Lung (tissue), 17 donors: ENCODE measurements at places on chromosomes 1 and 21. TPM values are rescaled to one million over a fixed set of nuclear protein-coding genes. Genes with fewer than 3 reads are reported as not detected.

Gene RIIAD1
- 8.6 TPM for polyA plus RNA-seq

Gene SLFNL1
- polyA plus RNA-seq = 3.7 TPM

Gene NEK2
- 0.69 TPM for polyA plus RNA-seq

Gene AMY1C
- polyA plus RNA-seq = 71.2 TPM

Gene CLDN14
- 0.08 TPM for polyA plus RNA-seq

Gene VCAM1
- polyA plus RNA-seq = 7.9 TPM

Gene PRR9
- polyA plus RNA-seq = 0.22 TPM

DNA sequence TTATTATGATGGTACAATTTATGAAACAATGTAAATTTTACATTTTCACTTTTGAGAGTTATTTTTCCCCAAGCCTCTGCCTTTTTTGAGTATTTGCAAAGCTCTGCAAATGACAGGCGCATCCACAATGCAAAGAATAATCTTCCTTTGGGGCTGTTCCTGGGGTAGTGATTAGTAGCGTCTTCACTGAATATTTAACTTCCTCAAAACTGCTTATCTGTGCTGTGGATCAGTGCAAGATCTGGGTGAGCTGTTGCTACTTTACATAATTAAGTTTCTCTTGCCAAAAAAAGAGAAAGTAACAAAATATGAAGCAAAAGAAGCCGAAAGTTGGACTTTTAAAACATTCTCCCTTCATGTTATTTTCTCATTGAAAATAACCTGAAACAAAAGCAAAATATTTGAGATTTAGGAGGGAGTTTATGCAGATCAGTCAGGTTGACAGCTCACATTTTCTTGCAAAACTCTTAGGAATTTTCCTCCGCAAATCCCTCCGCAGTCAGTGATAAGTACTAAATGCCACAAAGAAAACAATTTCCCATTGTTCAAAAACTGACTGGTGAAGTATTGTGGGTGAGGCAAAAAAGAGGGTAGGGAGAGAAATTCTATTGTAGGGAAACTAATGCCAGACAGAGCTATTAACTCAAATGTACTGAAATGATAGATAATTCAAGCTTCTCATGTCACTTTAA, 276.4 kb upstream of the B3GALT2 start:
- H3K27ac ChIP-seq = no peak overlapping the region
- DNase-seq = peak; percentile 51
- no peaks in the 10 kb centered on the region for H3K27me3 ChIP-seq
- no peak overlapping the region for H3K4me3 ChIP-seq
- H3K36me3 ChIP-seq = no peaks in the 10 kb centered on the region

- no peak overlapping the region for H3K27ac ChIP-seq
- no peak overlapping the region for H3K4me3 ChIP-seq
- no peaks in the 10 kb centered on the region for H3K36me3 ChIP-seq
- H3K27me3 ChIP-seq = no peaks in the 10 kb centered on the region
- H3K4me1 ChIP-seq = peaks cover 4% of the 10 kb centered on the region
- DNase-seq = peak; percentile 37
Observed at GRCh38 chr1:118223426-118223825, 38.4 kb upstream of the SPAG17 start.

GRCh38 chr1:11772458-11772857, 10.5 kb downstream of the C1orf167 start:
- no peak overlapping the region for H3K27ac ChIP-seq
- H3K4me1 ChIP-seq = no peaks in the 10 kb centered on the region
- H3K4me3 ChIP-seq = no peak overlapping the region
- no peak for DNase-seq

GRCh38 chr1:33866281-33866680, 2.4 kb downstream of the HMGB4 start:
- H3K27ac ChIP-seq = no peak overlapping the region
- peak; percentile 81 for DNase-seq
- H3K27me3 ChIP-seq = peaks cover 5% of the 10 kb centered on the region
- H3K4me1 ChIP-seq = no peaks in the 10 kb centered on the region
- H3K4me3 ChIP-seq = no peak overlapping the region

DNA sequence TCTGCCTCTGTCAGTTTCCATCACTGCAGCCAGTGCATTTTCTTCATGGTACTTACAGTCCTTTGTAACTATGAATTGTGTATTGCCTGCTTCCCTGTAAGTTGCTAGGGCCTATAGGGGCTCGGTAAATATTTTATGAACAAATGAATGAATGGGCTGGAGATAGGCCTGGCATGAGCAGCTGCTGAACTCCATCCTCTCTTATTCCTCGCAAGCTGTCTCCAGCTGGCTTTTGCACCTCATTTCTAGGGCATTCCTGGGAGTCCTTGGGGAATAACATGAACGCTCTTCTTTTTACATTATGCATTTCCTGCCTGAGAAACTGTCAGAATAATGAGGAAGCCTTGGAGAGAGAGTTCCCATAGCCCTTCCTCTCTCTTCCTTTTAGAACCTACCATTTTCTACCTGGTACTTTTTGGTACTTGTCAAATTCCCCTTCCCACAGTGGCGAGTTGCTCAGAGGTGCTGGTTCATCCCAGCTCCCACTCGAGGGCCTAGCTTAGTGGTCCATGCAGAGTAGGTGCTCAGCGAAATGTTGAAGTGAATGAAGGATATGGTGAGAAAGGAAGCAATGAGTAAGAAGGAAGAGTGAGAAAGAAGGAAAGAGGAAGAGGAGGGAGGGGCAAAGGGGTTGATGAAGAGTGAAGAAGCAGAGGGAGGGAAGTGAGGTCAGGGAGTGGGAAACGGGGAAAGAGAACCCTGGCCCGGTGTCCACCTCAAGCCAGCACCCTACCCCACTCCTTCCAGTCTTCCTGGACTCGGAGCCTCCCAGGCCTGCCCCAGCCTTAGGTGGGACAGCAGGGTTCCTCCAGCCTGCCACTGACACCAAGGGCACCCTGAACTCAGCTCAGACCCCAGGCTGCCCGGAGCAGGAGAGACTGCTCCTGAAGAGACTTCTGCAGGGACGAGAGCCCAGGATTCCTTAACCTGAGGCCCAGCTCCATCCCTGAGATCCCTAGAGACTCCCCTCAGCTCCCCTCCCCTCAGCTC, 29.6 kb downstream of the KCNC4 start:
- H3K4me1 ChIP-seq = peaks cover 10% of the 10 kb centered on the region
- H3K36me3 ChIP-seq = no peaks in the 10 kb centered on the region
- H3K4me3 ChIP-seq = no peak overlapping the region
- H3K27ac ChIP-seq = no peak overlapping the region
- H3K27me3 ChIP-seq = peaks cover 5% of the 10 kb centered on the region

DNA sequence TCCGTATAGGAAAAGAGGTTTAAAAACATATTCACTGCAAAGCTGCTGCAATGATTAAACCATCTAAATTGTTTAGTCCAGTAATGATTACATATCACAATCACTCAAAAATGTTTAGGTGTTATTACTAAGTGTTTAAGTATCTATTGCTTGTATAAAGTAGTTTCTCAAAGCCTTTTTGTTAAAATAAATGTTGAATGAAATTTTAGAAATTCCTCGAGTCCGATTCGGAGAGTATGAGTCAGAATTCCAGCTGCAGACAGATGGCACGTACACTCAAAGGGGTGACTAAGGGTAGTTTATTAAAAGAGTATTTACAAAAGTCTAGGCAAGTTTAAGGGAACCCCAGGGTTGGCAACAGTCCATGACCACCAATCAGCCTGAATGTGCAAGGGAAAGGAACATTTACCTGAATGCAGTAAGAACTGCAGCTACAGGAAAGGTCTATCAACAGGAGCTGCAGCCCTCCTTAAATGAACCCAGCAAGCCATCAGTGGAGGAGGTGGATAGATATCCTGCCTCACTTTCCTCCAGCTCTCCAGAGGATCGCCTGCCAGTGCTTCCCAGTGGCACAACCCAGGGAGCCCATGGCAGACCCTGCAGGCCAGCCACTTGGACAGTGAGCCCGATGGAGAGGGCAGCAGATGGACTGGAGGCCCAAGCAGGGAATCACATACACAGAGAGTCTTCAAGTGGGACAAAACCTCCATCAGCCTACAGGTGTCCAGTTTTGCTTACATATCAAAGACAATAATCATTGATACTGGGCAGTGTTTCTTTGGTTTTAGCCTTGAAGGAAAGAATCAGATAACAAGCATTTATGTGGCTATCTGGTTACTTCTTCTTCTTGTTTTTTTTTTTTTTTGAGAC, 92.1 kb upstream of the SLC44A3 start:
- peak overlapping the region; percentile 0 for H3K27ac ChIP-seq
- H3K4me1 ChIP-seq = peaks cover 8% of the 10 kb centered on the region
- peak; percentile 82 for DNase-seq
- no peaks in the 10 kb centered on the region for H3K27me3 ChIP-seq
- no peak overlapping the region for H3K4me3 ChIP-seq

GRCh38 chr1:178531887-178532286, 19.0 kb downstream of the TEX35 start:
- H3K36me3 ChIP-seq = no peaks in the 10 kb centered on the region
- no peak for DNase-seq
- no peak overlapping the region for H3K4me3 ChIP-seq
- H3K27ac ChIP-seq = no peak overlapping the region
- no peaks in the 10 kb centered on the region for H3K4me1 ChIP-seq

DNA sequence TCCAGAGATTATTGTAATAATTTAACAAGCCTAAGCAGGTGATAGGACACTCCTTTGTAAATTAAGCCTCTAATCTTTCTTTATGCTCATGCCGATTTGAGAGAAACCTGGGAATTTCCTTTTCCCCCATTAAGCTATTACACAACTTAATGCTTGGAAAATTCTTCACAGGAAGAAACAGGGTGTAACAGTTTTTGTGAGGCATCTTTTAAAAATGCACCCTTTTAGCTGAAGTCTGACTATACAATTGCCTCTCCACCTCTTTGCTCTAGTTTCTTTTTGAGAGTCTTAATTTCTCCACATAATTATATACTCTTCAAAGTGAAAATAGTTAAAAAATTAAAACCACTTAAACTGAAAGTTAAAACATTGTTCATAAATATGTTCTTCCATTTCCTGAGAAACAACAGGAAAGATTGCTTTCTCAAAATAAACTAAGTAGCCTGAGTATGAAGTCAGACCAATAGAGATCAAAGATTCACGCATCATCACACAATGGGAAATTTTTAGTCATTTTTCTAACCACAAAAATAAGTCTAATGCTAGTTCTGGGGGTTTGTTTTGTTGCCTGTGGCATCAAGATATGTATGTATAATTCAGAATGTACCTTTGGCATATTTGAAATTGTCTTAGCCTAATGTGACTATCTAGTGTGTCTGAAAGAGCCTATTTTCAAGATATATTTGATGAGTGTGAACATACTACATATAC, 34.7 kb downstream of the LRRC8D start:
- no peaks in the 10 kb centered on the region for H3K27me3 ChIP-seq
- H3K27ac ChIP-seq = no peak overlapping the region
- DNase-seq = no peak
- H3K4me3 ChIP-seq = no peak overlapping the region
- H3K36me3 ChIP-seq = no peaks in the 10 kb centered on the region

DNA sequence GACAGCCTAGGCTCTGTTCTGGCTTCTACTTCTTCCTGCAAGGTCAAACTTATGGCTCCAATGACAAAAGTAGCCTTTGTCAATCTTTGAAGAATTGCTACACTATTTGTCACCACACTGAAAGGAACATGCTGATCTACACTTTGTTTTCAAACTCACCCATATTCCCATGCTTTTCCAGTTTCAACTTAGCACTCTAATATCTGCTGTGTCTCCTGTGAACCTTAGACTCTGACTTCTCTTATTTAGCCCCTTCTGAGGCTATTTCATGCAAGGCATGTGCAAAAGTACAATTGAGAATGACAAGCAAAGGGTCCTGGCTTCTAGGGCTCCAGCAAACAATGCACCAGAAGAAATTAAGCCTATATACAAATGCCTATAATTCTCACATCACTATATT, 374.9 kb downstream of the VAV3 start:
- no peak overlapping the region for H3K27ac ChIP-seq
- H3K36me3 ChIP-seq = no peaks in the 10 kb centered on the region
- no peak overlapping the region for H3K4me3 ChIP-seq
- peaks cover 5% of the 10 kb centered on the region for H3K4me1 ChIP-seq

- no peaks in the 10 kb centered on the region for H3K36me3 ChIP-seq
- no peak overlapping the region for H3K27ac ChIP-seq
- no peaks in the 10 kb centered on the region for H3K4me1 ChIP-seq
- DNase-seq = no peak
- H3K4me3 ChIP-seq = no peak overlapping the region
- no peaks in the 10 kb centered on the region for H3K27me3 ChIP-seq
Observed at GRCh38 chr1:242827538-242827937, 303.0 kb upstream of the PLD5 start.

DNA sequence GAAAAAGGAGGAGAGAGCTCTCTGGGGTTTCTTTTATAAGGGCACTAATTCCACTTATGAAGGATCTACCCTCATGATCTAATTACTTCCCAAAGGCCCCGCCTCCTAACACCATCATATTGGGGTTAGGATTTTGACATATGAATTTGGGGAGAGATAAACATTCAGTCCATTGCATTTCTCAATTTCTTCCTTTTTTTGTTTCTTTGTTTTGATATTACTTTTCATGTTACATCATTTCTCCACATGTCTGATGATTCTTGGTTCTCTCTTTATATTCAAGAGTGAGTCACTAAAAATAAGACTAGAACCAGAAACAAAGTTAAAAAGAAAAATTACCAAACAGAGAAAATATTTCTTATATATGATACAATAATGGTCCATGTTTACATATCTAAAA, 63.2 kb upstream of the DUSP10 start:
- H3K4me1 ChIP-seq = peaks cover 9% of the 10 kb centered on the region
- H3K4me3 ChIP-seq = no peak overlapping the region
- H3K36me3 ChIP-seq = no peaks in the 10 kb centered on the region
- no peak for DNase-seq
- no peaks in the 10 kb centered on the region for H3K27me3 ChIP-seq

DNA sequence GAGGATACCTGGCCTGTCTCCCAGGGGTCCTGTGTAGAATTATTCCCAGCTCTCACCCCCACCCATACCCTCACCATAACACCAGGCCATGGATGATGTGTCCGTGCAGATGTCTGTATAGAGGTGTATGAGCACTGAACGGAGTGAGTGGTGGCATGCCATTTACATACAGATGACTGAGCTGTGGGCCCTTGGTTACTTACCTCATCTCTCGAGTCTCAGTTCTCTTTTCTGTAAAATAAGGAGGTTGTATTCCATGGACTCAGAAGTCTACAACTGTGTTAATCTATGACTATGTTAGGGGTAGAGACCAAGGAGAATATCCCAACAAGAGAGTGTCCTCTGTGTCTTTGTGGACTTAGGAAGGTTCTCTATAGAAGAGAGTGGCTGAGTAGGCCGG, 65.6 kb upstream of the CD1D start:
- no peaks in the 10 kb centered on the region for H3K36me3 ChIP-seq
- H3K27me3 ChIP-seq = peaks cover 10% of the 10 kb centered on the region
- no peak overlapping the region for H3K27ac ChIP-seq
- no peak for DNase-seq
- peaks cover 2% of the 10 kb centered on the region for H3K4me1 ChIP-seq

GRCh38 chr1:118360817-118361216, 175.8 kb upstream of the SPAG17 start:
- no peak overlapping the region for H3K27ac ChIP-seq
- H3K27me3 ChIP-seq = no peaks in the 10 kb centered on the region
- H3K4me1 ChIP-seq = no peaks in the 10 kb centered on the region
- no peaks in the 10 kb centered on the region for H3K36me3 ChIP-seq
- DNase-seq = no peak
- H3K4me3 ChIP-seq = no peak overlapping the region

- H3K4me3 ChIP-seq = no peak within 1 kb of the TSS
- H3K27me3 ChIP-seq = no peaks in the 10 kb centered on the region
- peak; percentile 83 for DNase-seq
- H3K36me3 ChIP-seq = no peaks in the 10 kb centered on the region
- peaks cover 4% of the 10 kb centered on the region for H3K4me1 ChIP-seq
Observed at GRCh38 chr21:42925114-42925926, at the start of gene ERVH48-1. TSS of gene ERVH48-1 (minus strand) at chr21:42925630. CDS start at chr21:42919006, 6,624 bp downstream.

GRCh38 chr1:116330846-116331245, 42.2 kb upstream of the ATP1A1 start:
- H3K4me3 ChIP-seq = no peak overlapping the region
- peak overlapping the region; percentile 46 for H3K27ac ChIP-seq
- no peaks in the 10 kb centered on the region for H3K36me3 ChIP-seq
- DNase-seq = no peak
